Head of caudate nucleus (tissue), 42 donors: ENCODE measurements at places on chromosomes 7 and 10.

DNA sequence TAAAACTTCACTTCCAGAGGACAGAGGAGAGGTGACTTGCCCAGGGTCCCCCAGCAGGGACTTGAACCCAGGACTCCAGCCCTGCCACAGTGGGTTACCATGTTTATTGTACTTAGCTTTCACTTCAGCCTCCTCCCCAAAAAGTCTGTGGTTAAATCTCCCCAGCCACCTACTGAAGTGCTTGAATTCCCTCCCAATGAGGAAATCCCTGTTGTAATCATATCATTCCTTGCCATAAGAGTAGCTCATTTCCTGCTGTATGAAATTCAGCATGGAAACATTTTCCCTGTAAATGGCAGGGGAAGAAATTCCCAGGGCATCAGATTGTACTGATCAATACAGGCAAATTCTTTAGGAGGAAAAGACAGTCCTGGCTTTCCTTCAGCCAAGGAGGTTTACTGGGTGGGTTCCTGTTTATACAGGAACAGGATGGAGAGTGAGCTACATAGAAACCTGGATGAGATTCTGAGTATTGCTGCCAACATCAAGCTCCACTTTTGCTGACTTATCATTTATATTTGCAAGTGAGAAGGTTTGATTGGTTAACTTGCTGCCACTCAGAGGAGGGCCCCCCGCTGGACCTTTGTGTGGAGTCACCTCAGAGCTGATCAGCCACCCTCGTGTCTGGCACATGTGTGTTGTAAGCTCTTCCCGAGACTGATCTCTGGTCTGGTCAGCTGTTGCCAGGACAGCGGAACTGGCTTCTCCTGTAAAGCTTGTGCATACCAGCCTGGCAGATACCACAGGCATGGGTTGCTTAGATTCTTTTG, 16.4 kb upstream of the PDZD8 start:
- no peak for DNase-seq

GRCh38 chr7:93148144-93148543, at the start of gene SAMD9L:
Gene SAMD9L, minus strand, starts transcription at chr7:93148385. Its CDS starts 12,414 bp downstream, at chr7:93135971.
- no peak for DNase-seq

- DNase-seq: no peak
These were observed 50.4 kb downstream of the CPED1 start for GRCh38 chr7:121038717-121039509.

DNA sequence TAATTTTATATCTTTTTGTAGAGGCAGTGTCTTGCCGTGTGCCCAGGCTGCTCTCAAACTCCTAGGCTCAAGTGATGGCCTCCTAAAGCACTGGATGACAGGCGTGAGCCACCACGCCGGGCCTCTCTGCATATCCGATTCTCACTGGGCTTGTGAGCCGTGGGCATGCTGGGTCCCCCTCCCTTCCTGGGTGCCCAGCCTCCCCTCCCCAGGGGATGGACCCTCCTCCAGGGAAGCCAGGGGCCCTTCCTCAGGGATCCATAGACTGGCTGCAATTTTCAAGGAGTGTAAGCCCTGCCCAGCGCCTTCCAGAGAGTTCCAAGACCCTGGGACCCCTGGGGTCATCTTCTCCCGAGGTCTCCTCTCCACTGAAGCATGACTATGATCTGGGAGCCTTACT, 23.7 kb upstream of the ELFN1 start:
- no peak for DNase-seq

- no peak for DNase-seq
These were observed 49.9 kb downstream of the ARMC3 start for GRCh38 chr10:22977751-22978150.

DNA sequence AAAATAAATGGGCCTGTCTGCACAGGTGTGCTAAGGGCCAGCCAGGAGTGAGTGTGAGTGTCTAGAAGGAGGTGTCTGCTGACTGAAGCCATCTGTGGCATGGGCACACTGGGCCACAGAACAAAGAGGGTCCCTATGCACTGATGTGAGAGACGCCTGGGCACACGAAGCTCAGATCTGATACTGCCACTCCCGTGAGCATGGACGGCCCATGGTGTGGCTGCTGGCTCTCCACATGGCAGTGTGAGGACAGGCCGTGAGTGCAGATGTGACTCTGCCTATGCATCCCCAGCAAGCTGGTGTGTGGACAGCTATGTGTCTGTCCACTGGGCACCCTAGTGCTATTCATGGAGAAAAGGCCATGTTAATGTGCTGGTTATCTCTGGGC, 12.8 kb upstream of the MYL7 start:
- DNase-seq: no peak

GRCh38 chr7:4479367-4480039, 202.6 kb upstream of the FOXK1 start:
- no peak for DNase-seq

- peak; percentile 53 for DNase-seq
These were observed 17.6 kb upstream of the GPR146 start for GRCh38 chr7:1026721-1027161.

DNA sequence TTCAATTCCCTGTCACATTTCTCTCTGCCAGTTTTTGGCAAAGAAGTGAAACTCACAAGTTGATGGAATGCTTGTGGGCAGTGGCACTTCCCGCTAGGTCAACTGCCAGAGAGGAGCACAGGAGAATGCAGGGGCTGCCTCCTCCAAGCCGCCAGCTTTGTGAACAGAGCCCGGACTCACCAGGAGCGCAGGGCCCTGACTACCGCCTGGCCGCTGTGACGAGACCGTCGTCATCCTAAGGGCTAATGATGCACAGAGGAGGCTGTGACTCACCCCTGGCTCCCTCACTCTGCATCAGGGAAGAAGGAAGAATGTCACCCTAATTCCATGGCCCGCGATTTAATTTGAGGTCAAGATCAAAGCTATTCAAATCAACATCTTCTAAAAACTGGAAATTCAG, 123.9 kb downstream of the TAX1BP1 start:
- no peak for DNase-seq

GRCh38 chr7:116588641-116589594, 64.1 kb downstream of the CAV1 start:
- no peak for DNase-seq

DNA sequence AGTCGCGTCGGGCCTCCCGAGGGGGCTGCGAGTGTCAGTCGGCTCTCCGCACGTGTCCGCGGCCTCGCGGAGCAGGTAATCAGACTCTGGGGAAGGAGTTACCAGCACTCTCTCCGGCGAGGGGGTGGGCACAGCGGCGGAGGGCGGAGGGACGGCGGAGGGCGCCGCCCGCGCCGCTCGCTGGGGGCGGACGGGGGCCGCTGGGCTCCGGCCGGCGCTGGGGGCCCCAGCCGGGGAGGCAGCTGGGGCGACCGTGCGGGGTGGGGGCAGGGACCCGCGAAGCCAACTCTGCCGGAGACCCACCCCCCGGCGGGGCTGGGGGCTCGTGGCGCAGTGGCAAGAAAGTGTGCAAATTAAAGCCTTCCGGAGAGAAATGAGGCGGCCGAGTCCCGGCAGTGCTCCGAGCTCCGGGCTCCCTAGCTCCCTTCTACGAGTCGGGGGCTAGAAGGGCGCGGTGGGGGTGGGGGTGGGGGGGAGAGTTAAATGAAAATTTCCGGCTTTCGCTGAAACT, at the start of gene CDK6:
CDK6 (minus strand) TSS at position 85 of the 511 bp plus-strand sequence. CDS start 3,250 bp downstream, outside the sequence.
- DNase-seq: peak; percentile 25

- DNase-seq: no peak
These were observed 1.5 kb downstream of the ACTR3B start for GRCh38 chr7:152760854-152761748.
